ENCODE measurements at places on chromosomes 3 and 15. TPM values are rescaled to one million over a fixed set of nuclear protein-coding genes. Genes with fewer than 3 reads are reported as not detected.

GRCh38 chr3:139283301-139283700 lies 60.5 kb upstream of the MRPS22 start:
- DNase-seq, result no peak

GRCh38 chr3:45223889-45224727 lies 2.0 kb downstream of the TMEM158 start:
- no peak for DNase-seq

DNA sequence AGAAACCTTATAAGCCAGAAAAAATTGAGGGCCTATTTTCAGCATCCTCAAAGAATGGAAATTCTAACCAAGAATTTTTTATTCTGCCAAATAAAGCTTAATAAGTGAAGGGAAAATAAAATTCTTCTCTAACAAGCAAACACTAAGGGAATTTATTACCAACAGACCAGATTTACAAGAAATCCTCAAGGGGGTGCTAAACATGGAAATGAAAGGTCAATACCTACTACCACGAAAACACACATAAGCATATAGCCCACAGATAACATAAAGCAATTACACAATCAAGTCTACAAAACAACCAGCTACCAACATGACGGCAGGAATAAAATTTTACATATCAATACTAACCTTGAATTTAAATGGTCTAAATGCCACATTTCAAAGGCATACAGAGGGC lies 883.5 kb downstream of the SI start:
- DNase-seq, result no peak

DNA sequence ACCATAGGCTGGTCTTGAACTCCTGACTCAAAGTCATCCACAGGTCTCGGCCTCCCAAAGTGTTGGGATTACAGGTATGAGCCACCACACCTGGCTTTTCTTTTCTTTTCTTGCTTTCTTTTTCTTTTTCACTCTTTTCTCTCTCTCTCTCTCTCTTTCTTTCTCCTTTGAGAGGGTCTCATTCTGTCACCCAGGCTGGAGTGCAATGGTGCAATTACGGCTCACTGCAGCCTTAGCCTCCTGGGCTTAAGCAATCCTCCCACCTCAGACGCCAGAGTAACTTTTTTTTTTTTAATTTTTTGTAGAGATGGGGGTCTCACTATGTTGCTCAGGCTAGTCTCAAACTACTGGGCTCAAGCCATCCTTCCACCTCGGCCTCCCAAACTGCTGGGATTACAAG lies 133.1 kb upstream of the UBE2E1 start:
- DNase-seq, result no peak

DNA sequence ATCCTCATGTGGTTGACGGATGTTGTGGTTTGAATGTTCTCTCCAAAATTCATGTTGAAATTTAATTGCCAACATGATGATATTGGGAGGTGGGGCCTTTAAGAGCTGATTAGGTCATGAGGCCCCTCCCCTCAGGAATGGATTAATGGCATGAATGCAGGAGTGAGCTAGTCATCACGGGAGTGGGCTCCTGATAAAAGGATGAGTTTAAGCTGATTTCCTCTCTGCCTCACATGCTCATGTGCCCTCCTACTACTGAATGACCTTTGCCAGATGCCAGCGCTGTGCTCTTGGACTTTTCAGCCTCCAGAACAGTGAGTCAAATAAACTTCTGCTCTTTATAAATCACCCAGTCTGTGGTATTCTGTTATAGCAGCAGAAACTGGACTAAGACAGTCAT lies 111.2 kb downstream of the MYO5A start:
- no peak for DNase-seq

DNA sequence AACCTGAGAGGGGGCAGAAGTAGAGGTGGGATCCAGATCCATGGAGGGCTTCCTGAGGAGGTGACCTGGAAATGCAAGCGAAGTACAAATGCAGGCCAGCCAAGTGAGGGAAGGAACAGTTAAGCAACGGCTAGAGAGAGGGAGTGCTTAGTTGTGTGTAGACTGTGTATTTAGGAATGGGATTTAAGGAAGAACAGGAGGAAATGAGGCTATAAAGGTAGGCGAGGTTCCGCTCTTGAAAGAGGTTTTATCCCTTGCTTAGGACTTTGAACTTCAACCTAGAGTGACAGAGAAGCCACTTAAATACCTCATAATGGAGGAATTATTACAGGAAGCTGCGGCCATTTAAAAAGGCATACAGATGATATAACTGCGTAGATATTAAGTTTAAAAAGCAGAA lies 295.1 kb downstream of the THSD4 start:
- no peak for DNase-seq

- DNase-seq, result no peak
Measured at GRCh38 chr3:15452156-15452555, 24.8 kb downstream of the EAF1 start.

DNA sequence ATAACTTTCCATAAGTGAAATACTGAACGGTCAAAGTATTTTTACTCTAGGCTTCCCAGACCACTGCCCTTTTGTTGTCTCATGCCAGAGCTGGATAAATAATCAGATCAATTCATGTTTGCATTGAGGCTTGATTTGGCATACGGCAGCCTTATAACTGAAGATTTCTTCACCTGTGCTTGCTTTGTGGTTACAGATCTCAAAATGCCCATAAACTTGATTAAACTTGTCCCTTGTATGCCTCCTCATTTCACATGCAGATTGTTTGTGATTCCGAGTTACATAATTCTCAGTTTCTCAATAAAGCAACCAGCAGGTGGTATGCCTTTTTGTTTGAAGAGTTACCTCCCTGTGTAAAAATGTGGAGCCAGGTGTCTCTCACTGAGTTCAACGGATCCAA lies 211.4 kb upstream of the LRIG1 start:
- DNase-seq, result no peak

- DNase-seq, result no peak
Measured at GRCh38 chr15:75366163-75366562, 2.2 kb downstream of the MAN2C1 start.

GRCh38 chr3:127458696-127459604 lies 131.6 kb downstream of the TPRA1 start:
- DNase-seq, result no peak

GRCh38 chr3:12188328-12188648 lies 29.6 kb upstream of the TIMP4 start:
- no peak for DNase-seq

DNA sequence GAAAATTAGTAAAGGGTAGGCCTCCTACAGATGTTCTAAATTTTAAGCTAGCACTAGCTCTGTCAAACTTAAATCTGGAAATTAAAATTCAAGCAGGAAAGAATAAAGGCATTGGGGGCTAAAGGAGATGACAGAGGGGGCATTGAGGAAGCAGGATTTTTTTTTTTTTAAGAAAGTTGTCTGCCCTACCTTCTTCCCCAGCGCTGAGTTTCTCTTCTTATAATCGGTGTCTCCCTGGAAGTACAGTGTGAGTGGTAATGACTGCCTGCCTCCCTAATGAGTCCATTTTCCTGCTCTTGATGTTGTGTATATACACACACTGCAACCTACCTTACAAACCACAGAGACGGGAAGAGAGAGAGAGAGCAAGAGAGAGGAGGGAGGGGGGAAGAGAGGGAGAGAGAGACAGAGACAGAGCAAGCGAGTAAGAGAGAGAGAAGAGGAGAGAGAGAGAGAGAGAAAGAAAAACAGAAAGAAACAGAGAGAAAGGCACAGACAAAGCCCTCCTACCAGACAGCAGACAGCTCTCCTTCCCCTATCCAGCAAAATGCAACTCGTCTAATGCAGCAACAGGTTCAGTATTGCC lies 47.0 kb downstream of the ZBTB20 start:
- DNase-seq, result no peak

DNA sequence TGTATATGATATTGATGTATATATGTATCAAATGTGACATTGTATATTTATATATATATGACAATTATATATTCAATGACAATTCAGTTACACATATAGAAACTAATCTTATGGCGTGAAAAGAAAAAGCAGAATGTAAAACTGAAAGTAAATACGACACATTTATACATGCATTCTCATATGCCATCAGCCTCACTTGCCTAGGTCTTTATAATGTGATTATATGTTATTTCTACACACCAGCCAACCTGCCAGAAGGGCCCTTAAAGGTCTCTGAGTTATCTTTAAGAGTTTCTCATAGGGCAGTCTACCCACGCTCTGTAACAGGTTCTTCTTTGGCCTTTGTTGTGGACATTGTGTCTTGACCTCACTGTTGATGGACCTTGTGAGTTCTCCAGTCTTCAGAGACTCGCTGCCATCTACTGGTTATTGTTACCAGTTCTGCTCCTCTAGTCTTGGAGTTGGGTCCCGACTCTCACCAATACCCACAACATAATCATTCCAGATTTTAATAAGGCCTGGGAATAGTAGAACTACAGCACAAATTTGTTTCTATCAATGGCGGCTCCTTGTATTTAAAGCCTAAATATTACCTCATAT lies 371.5 kb upstream of the GOLIM4 start:
- no peak for DNase-seq

DNA sequence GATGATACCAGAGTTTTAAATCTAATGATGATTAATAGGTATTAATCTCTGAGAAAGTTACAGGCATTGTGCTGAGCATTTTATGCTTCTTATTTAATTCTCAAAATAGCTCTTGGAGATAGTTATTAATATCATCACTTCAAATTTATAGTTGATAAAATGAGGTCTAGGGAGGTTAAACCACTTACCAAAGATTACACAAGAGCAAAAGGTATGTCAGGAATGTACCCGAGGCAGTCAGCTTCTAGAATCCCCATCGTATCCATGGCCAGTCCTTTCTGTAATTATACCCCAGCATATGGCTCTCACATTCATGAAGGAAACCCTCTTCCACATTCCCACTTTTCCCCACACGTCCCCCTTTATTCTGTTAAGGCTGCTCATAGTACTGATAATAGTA lies 421.3 kb downstream of the PYDC2 start:
- no peak for DNase-seq

- DNase-seq, result no peak
Measured at GRCh38 chr15:69067296-69067695, 52.8 kb downstream of the NOX5 start.

- DNase-seq, result no peak
Measured at GRCh38 chr3:151491525-151491924, 30.7 kb upstream of the IGSF10 start.

- DNase-seq, result no peak
Measured at GRCh38 chr3:97778152-97778551, 13.6 kb downstream of the ARL6 start.

DNA sequence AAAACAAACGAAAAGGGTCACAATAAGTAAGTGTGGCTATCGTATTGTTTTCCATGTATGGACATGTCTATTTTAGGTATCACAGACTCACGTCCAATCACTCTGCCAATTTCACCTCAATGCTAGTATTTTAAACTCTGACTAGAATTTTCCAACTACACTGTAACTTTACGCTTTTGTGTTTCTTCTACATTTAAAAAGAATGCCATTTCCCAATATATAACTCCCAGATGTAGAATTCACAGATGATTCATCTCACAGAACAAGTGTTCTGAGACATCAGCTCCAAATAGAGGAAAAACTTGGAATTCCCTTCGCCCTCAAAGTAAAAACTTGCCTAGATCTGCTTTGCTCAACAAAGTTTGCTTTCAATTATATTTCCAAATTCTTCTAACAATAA lies 14.2 kb downstream of the LRIG1 start:
- no peak for DNase-seq

DNA sequence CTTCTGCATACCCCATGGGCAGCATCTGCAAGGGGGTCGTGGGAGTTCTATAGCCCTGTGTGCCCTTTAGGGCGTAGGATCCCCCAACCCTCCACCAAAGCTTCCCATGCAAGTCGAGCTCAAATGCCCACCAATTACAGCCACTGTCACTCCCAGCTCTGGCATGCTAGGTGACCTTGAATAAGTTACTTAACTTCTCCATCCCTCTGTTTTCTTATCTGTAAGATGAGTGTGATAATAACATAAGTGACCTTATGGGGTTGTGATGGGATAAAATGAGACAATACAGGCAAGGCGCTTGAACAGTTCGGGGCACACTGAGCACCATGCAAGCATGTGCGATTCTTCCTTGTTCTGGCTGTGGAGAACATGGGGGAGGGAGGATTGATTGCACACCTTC lies 74.8 kb upstream of the POMGNT2 start:
- no peak for DNase-seq

GRCh38 chr15:45117308-45118130 lies 3.4 kb downstream of the DUOXA2 start:
- DNase-seq, result no peak

GRCh38 chr3:178584722-178585380 lies 48.6 kb downstream of the KCNMB2 start:
- no peak for DNase-seq

- DNase-seq, result no peak
Measured at GRCh38 chr3:136920904-136921611, 36.7 kb upstream of the IL20RB start.

DNA sequence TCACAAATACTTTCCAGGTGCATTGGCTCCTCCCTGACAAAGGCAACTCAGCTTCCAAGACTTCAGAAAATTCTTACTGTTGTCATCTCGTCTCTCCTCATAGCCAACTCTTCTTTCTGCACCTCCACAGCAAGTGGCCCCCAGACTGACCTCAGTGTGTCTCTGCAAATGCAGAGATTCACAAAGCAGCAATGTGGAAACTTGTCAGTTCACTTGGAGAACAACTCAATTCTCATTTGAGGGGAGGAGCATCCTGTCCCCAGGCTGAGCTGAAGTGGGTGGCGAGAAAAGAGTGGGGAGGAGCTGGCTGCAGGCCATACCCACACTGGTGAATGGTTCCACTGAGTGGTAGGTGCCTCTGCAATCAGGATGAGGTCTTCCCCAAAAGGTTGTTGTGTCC lies 248.7 kb upstream of the IL12A start:
- DNase-seq, result no peak

DNA sequence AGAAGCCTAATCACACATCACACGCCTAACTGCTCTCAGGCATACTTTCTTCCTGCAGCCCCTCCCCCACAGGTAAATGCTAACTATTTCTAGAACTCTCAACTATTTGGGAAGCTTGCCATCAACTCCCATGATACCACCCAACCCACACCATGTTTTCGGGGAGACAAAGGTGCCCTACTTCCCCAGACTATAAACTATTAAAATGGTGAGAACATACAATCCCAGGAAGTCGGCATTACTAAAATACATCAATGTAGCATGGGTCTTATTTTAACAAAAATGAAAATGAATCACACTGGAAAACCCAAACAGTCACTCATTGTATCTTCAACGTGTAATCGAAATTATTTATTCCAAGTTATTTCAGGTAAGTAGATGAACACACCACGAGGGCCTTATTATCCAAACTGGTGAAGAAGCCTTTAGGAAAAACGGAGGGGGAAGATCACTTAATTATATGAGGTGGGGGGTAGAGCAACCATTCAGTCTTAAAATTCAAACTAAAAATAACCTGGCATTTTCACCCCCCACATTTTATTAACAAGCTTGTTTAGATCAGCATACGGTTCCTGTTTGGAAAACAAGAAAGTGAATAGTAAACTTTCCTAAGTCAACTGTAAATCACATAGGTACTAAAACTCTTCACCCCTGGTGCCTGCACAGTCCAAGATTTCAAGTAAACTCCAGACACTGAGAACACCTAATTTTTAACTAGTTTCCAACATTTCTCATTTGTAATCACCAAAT lies 1.9 kb downstream of the TBL1XR1 start:
- peak; percentile 20 for DNase-seq

GRCh38 chr15:88586401-88587162 lies 34.6 kb upstream of the AEN start:
- no peak for DNase-seq

- no peak for DNase-seq
Measured at GRCh38 chr15:81888748-81889484, 156.9 kb downstream of the MEX3B start.

The GOLGA8M gene
- total RNA-seq, result 0.26 TPM

The CSPG5 gene
- total RNA-seq, result not detected

The SMCO1 gene
- total RNA-seq, result not detected

The NANOGP8 gene
- total RNA-seq, result 2.8 TPM

The SPSB4 gene
- total RNA-seq, result 3.5 TPM

The EXD1 gene
- total RNA-seq, result not detected

The ARMC8 gene
- total RNA-seq, result 80.6 TPM

The FSD2 gene
- total RNA-seq, result not detected

The RGMA gene
- total RNA-seq, result 16.0 TPM
